Fibroblast of lung (primary cell): ENCODE measurements at places on chromosomes 6 and 20. TPM values are rescaled to one million over a fixed set of nuclear protein-coding genes. Genes with fewer than 3 reads are reported as not detected.

GRCh38 chr6:39786649-39787048 is 5.5 kb upstream of the DAAM2 start:
- DNase-seq, result no peak

DNA sequence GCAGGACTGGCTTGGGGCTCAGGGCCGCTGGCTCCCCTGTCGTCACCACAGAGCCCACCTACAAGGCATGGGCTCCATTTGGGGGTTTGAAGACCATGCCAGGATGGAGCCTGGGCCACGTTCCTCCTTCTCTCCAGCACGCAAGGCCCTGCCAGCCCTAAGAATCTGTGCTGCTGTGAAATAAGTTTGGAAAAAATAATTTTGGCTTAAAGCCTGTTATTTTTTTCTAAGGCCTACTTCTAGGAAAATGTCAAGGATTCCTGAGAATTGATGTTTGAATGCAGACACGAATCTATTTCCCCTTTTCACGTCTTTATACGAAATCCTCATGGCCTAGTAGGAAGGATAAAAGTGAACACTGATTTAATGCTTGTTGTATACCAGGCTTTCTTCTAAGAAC is 107.5 kb downstream of the LRFN2 start:
- no peak for DNase-seq

DNA sequence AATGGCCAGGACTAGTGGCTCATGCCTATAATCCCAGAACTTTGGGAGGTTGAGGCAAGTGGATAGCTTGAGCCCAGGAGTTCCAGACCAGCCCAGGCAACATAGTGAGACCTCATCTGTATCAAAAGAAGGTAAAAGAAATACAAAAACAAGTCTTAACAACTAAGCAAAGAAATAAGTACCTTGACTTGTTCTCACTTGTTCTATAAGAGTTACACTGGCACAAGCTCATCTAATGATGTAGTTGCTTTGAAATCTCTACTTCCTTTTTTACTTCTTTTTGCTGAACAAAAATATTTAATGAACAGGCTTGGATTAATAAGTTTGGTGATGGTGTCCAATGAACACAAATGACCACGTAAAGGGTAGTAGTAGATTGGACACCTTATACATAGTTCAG is 72.2 kb downstream of the SGK1 start:
- no peak for DNase-seq

DNA sequence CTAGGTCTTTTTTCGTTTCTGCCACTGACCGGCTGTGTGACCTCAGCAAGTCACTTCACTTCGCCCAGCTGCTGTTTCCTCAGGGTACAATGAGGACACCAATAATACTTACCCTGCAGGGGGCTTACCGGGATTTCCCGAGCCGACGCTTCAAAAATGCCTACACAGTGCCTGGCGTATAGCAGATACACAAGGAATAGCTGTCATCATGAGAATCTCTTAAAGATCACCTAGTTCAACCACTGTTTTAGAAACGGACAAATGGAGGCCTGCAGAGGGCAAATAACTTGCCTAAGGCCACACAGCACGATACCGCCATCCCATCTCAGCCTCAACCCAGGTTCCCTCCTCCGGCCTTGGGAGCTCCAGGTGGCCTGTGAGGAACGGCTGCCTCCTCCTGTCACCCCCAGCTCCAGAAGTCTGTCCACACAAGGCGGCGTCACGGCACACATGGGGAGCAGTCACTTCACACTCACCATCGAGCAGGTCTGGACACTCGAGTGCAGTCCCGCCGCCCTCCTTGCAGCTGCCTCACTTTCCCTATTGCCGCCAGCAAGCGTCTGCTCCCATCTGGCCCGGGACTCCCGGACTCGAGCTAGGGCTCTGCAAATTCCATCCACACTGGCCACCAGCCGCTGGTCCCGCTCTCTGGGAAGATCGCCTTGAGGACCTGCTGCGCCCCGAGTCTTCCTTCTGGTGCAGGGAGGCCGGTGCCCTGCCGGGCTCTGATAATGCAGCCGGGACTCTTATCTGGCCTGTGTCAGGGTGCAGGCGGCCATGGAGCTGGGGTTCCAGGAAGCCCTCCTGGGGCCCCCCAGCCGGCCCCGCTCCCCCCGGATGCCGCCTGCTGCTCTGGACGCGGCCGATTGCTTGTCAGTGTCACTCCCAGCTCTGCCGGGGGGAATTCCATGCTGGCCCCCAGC is at the start of gene RIPOR3:
RIPOR3 (minus strand) TSS at position 893 of the 923 bp plus-strand sequence; CDS start at position 479, 414 bp downstream.
- DNase-seq, result peak; percentile 39

GRCh38 chr6:13281686-13282085 is 46.7 kb downstream of the TBC1D7 start:
- DNase-seq, result no peak

DNA sequence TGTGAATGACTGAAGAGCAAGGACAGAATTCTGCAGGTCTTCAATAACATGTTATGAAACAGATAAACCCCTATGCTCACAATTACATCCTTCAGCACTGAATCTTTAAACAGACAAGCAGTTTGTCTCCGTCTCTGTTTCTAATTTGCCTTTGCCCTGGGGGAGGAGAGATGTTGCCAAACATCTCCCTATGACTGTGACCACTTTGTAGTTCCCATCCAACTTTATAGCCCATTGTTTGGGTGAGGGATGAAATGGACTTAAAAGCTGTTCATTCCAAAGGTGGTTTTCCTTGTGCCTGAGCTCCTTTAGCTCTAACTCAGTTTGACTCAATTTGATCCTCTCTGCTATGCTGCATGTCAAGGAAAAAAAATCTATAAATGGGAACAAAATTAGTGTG is 19.5 kb upstream of the ADTRP start:
- no peak for DNase-seq

DNA sequence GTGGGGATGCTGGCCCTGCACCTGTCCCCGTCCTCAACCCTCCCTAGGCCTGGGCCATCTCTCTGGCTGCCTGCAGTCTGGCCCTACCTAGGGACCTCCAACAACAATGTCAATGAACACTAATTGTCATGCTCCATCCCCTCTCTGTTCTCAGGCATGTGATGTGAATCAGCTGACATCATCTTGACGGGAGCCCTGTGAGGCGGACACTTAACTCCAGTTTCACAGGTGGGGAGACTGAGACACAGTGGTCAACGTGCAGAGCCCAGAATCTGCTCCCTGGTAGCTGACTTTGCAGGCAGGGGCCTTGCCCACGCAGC is 762 bp upstream of the TCEA2 start:
- no peak for DNase-seq

DNA sequence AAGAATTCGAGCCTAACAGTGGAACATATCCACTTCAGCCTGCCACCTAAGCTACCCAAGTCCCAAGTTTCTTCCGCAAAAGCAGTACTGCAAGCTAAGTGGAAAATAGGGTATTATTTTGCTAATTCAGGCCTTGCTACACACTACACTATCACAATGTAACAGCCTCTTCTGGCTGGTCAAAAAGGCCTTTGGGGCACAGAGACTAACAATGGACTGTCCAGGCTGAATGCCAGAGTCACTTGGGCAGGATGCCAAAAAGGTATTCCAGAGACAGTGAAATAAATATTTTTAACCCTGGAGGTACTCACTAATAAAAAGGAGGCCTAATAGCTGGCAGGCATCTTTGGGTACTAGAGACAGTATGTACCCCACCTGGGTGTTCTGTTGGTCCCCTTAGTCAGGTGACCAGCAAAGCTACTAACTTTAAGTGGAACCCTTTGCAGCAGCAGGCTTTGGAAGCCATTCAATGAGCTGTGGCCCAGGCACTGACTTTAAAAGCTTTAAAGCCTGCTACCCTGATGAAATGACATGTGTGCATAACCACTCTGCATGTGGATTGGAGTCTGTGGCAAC is 692.1 kb downstream of the HTR1B start:
- DNase-seq, result no peak

NOTCH4 gene
- 0.77 and 0.99 TPM in 2 replicates for total RNA-seq

SLC26A8 gene
- not detected in 2 replicates for total RNA-seq
